Esophagus squamous epithelium (tissue), 5 donors: ENCODE measurements at places on chromosomes 3 and 15.

GRCh38 chr15:95085056-95085455 is 853.7 kb downstream of the MCTP2 start:
- no peak for DNase-seq

GRCh38 chr3:72368331-72368975 is 479.8 kb downstream of the SHQ1 start:
- DNase-seq, result no peak

DNA sequence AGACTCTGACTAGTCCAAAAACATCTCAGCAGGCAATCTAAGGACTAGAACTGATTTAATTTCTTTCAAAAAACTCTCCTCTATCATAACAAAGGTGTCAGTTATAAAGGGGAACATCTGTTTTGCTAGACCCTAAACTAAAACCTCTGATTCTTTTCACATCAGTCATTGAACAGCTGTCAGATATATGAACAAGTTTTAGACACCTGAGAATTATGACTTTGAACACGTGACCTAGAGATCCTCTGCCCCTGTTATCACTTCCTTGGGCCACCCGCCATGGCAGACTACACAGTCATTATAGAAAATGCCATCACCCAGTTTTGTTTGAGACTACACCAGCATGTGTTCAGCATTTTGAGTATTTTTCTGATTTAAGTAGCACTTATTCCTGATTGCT is 282.3 kb upstream of the TBL1XR1 start:
- DNase-seq, result no peak

- no peak for DNase-seq
Measured at GRCh38 chr3:17135696-17136095, 250.9 kb downstream of the PLCL2 start.

DNA sequence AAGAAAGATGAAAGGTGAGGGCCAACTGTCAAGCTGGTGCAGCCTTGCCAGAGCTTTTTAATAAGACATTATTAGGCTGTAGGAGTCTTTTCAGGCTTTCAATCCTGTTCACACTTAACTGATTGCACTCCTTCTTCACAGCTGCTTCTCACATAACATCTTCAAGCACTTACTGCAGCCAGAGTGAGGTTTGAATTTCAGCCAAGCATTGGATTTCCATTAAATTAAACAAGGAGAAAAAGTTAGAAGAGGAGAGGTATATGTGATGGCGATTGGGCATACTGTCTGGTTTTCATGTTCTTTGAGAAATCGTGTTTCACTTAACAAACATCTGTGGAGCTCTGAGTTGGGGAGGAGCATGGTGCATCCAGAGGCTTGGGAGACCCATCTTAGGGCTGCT is 392.8 kb upstream of the LRRC3B start:
- DNase-seq, result no peak

GRCh38 chr3:14113965-14114635 is 10.6 kb downstream of the CHCHD4 start:
- no peak for DNase-seq

DNA sequence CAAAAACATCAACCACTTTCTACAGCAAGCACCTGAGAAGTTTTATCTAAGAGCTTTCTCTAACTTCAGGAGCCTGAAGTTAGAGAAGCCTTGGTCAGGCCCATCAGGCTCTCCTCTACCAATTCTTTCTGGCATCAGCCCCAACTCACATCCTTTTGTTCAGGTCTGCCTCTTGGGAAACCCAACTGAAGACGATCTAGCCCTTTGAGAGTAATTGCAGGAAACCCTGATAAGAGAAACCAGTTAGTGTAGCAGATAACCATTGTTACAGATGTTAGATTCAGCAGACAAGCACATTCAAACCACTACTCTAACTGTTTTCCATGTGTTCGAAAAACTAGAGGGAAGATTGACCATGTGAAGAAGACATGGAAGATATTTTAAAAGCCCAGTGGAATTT is 27.0 kb upstream of the DYNC1LI1 start:
- no peak for DNase-seq

DNA sequence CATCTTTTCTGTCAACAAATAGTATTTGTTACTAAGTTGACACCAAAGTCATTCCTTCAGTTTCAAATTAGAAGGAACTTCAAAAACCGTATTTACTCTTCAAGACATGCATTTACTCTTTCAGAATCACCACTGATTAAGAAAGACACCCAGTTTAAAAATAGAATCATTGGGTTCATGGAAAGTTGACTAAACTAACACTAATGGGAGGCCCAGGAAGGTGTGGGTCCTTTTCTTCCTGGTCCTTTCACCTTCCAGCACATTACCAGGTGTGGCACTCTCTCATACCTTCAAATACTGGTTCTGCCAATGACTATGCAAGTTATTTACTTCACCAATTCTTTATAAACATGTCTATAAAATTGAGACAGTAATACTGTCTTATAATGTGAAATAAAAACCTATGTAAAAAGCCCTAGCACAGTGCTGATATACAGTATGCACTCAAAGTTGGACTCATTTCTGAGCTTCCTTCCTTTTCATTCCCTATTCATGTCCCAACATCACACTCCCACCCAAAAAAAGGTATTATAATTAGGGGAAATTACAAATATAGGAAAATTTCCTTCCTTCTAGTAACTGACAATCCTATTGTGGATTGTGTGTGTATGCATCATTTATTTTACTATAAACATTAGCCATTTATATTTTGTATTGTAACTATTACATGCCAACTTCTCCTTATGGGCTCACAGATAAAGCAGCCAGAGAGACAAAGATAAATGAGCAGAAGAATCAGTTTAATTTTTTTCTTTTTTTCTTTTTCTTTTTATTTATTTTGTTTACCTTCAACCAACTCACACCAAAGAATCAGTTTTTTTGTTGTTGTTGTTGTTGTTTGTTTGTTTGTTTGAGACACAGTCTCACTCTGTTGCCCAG is 48.9 kb downstream of the LRRFIP2 start:
- no peak for DNase-seq

DNA sequence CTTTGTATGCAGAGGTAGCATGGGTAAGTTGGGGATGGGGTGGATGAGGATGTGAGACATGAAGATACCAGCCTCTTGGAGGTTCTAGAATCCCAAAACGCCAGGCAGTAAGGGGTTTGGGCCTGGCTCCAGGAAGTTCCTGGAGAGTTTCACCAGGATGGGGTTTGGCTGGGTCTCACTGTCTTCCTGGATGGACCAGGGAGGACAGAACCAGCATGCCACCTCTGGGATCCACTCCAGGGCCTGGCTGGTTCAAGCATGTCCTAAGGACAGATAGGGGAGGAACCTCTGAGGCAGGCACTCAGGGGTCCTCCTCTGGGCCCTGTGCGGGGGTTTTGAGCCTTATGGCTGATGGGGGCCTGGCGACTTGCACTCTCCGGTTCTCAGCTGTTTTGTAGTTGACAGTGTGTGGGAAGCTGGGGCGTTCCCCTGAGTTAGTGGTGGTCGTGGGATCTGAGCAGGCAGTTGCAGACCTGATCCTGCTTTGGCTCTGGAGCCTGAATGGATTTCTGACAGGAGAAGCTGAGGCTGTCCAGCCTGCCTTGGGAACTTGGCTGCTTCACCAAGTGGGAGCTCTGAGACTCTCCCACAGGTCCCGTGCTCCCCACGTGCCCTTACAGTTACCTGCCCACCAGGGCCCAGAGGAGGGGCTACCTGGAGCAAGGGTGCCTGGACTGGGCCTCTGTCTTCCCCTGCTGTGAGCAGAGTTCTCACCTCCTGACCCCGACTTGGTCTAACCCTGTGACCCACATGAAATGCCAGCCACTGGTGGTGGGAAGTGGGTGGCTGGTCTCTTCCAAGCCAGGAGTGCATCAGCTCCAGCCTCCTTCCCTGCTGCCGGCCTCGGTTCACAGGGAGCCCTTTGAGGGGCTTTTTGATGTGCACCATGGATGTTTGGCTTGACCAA is 128.4 kb downstream of the EEFSEC start:
- no peak for DNase-seq

DNA sequence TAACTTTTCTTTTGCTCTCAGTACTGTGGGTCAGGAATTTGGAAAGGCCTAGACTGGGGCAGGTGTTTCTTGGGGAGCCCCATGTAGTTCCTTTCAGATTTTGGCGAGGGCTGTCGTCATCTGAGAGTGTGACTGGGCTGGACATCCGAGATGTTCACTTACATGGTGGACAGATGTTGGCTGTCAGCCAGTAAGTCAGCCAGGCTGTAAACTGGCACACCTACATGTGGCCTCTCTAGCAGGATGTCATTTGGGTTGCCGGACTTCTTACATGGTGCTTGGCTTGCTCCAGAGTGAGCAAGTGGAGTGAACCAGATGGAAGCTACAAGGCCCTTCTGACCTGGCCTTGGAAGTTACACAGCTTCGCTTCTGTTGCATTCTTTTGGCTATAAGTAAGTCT is 20.7 kb downstream of the TATDN2 start:
- DNase-seq, result no peak

DNA sequence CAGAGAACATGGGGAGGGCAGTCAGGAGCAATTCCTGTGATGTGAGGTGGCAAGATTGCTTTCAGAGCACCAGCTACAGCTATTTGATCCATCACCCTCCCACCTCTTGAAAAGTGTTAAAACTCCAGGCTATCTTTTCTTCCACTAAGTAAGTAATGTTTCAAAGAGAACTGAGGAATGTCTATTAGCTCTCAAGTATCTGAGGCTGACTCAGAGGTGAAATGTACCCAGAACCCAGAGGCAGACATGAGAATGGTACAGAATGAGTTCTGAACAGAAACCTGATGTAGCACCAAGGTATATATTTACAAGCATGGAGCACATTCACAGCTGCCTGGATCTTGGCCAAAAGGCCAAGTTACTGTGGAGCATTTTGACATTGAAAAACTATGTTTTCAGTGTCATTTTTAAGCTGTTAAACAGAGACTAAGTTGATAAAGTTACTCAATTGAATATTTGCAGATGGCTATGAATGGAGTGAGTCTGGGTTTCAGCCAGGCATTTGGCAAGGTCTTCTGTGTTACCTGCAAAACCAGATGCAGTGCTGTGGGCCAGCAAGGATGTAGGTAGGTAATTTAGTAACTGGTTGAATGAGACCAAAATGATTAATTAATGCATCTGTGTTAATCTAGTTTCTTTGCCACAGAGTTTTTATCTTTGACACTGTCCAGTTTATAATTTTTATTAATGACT is 227.7 kb upstream of the CD96 start:
- DNase-seq, result no peak

GRCh38 chr3:167976516-167977361 is 119.0 kb downstream of the GOLIM4 start:
- no peak for DNase-seq

DNA sequence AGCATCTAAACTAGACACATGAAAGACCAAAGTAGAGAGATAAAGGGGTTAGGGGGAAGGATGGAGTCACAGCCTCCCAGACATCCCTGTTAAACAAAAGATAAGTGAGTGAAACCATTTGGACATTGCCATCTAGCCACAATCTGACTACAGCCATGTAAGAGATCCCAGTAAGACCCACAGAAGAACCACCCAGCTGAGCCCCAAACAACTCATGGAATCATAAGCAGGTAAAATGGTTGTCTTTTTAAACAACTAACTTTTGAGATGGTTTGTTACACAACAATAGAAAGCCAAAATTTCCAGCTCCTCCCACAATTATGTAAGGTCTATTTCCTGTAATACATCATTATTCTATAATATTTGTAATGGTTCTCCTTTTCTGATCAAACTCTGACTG is 437.5 kb downstream of the IGSF11 start:
- DNase-seq, result no peak

- no peak for DNase-seq
Measured at GRCh38 chr15:25179673-25180511, 225.1 kb downstream of the SNRPN start.

DNA sequence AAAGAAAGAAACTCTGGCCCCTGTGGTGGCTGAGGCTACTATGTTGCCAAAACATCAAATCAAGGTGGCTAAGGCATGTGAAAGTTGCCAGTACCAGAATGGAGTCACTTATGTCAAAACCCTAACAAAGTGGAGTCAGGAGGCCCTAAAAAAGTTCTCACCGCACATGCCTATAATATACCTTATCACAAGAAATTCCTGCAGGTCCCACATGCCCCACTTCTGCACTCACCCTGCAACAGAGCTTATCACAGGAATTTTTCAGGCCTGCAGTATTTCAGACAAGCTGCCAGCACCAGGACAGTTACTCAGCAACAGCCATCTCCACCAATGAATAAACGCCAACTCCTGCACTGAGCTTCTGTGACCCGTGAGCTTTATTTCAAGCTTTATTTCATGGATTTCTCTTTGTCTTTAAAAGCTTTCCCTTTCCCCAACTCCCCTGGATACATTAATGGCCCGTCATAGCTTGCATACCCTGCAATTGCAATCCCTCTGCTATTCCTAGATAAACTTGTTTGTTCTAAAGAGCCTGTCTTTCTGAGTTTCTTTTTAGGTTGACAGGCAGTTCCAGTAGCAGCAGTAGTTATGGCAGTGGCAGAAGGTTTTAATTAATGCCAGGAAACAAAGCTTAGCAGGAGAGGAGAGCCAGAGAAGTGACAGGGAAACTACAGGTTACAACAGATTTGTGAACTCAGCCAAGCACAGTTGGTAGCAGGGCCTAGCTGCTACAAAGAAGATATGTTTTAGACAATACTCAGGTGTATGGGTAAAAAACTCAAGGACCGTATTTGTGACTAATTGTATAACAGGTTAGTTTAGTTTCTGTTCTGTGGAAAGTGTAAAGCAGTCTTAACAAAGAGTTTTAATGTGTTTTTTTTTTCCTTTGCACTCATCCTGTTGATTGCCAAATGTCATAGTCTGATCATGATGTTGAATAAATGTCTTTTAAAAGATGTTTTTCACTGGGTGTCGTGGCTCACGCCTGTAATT is 15.9 kb upstream of the TMEM42 start:
- DNase-seq, result no peak

DNA sequence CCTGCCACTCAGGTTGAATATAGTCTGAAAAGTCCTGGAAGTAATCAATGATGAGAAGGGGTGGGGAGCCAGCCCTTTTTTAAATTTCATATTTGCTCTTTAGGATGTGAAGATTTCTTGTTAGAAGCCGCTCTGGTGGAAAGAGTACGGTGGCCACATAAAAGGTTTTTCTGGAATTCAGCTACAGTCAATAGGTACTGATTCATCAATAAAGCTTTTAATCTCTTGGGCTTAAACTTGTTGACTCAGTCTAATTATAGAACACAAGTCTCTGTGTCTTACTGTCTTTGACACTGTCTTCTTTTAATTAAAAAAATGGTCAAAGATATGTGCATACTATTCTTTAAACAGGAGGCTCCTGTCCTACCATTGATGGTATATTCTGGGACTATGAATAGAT is 99.9 kb upstream of the TP63 start:
- DNase-seq, result no peak

GRCh38 chr3:46386205-46386604 is 15.5 kb downstream of the CCR5 start:
- no peak for DNase-seq

- no peak for DNase-seq
Measured at GRCh38 chr3:52528586-52529375, 4.9 kb downstream of the NT5DC2 start.

- DNase-seq, result no peak
Measured at GRCh38 chr3:113441051-113441770, at the start of gene CFAP44. Gene CFAP44 (minus strand): TSS chr3:113441493. CDS start chr3:113433664, 7,829 bp downstream.
